Fibroblast of lung (primary cell): ENCODE measurements at places on chromosomes 5 and 9.

DNA sequence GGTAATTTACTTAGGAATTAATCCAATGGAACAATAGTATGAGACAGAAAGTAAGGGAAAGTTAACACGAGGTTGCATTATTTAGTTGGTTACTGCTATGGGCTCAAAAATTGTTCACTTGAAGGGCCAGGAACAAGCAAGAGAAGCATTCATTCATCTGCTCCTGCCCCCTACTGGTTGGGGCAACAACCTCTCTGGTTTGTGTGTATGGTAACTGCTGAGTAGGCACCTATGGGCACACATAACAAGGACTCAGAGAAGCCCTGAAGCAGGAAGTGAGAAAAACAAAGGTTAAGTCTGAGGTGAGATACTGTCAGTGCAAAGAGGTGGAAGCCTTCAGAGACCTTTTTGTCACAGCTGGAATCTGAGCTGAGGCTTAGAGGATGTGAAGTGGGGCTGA lies 34.4 kb upstream of the RANBP6 start:
- no peak for DNase-seq

- no peak for DNase-seq
Observed at GRCh38 chr9:133499892-133500270, 21.0 kb upstream of the SLC2A6 start.

DNA sequence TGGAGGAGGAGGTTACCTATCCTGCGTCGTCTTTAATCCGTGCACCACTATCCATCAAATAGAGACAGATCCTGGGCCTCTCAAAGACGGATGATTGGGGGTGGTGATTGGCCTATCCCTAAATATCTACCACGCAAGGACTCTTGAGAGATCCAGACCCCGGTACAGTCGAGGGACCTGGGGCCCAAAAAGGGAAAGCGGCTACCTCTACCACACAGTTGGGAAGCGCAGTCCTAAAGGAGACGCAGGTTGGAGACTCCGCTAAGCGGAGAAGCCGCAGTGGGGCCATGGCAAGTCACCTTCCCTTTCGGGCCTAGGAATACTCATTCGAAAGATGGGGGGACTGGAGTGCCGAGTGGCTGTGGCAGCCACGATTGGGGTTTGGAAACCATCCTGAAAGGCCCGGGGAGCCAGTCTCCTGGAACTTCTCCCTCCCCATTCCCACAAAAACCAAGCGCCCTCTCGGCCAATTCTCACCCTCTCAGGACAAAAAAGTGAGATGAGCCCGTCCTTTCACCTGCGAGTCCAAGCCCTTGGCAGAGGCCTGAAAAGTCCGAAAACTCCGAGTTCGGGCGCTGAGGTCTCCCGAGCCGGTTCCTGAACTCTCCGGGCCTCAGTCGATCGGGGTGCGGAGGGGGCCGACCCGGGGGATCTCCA lies 499 bp upstream of the FOXE1 start:
- DNase-seq = no peak

- DNase-seq = no peak
Observed at GRCh38 chr9:133953976-133954709, 38.0 kb downstream of the VAV2 start.

- no peak for DNase-seq
Observed at GRCh38 chr5:179089502-179089901, 29.3 kb downstream of the ZNF354C start.

GRCh38 chr9:70101265-70101664 lies 57.6 kb downstream of the MAMDC2 start:
- DNase-seq = peak; percentile 42

GRCh38 chr5:98535901-98536300 lies 237.6 kb upstream of the RGMB start:
- DNase-seq = no peak

GRCh38 chr9:93437996-93438395 lies 13.5 kb upstream of the FAM120A start:
- no peak for DNase-seq

- no peak for DNase-seq
Observed at GRCh38 chr5:154541553-154541952, 63.5 kb upstream of the HAND1 start.

DNA sequence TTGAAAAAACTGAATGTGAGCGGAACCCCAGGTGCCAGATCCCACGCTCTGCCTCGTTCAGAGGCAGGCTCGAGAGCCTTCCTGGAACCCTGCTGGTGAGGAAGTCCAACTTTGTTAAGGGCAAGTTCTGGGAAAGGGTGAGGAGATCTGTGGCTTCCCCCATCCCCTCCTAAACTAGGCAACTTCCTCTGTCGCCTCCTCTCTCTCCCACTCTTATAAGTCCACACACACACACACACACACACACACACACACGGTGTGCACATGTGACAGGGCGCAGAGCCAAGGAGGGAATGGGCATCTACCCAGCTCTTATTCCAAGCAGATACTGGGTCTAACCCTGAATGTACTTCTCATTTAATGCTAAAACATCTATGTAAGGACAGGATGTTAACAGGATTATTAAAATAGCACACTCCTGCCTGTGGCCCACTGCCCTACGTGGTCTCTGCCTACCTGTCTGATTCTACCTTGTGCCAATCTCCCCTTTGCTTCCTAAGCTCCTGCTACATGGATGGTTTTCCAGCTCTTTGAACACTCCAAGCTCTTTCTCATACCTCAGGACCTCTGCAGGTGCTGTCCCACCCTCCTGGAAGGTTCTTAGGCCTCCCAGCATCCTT lies 72.4 kb upstream of the FBXW11 start:
- peak; percentile 20 for DNase-seq

DNA sequence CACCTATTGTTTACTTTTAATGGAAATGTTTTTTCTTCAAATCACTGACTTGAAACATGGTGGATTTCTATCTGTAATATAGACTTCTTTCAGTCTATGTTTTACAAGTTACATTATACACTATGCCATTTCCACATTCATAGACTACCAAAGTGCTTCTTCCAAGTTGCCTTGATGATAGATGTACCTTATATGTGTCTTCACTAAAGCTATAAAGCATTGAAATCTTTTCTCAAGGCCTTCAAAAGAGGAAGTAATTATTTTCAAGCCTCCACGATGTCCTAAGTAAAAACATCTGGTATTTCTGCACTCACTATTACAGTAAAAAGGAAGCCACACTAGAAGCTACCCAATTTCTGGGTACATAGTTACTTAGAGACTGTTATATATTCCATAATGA lies 113.3 kb downstream of the FGF10 start:
- peak; percentile 3 for DNase-seq

DNA sequence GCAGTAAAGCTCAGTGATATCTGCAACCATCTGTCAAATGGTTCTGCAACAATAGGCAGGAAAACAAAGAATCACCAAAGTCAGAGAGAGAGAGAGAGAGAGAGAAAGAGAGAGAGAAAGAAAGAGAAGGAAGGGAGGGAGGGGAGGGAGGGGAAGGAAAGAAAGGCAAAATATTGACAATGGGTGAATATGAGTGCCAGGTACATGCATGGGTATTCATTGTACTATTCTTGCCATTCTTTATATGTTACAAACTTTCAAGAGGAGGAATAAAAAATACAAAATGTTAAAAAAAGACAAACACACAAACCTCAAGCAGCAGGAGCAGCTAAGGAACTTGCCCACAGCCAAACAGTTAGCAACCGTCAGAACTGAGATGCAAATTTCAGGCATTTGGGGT lies 350.8 kb upstream of the RFX3 start:
- DNase-seq = no peak

DNA sequence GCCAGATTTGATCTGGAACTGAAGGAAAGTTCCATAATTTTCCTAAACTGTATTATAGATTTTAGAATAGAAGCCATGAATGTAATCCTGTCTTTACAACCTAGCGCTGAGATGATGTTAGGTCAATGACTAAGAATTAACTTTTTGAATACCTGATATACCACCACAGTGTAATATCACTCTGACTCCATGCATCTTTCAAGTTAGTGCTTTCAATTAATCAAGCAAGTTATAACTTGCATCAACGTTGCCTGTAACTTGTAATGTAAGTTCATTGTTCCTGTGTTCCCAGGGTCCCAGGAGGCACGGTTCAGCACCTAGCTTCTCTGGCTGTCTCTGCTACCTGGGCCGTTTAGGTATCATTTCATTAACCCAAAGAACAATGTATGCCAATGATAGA lies 139.3 kb downstream of the CSNK1G3 start:
- DNase-seq = no peak

- no peak for DNase-seq
Observed at GRCh38 chr9:72843520-72844439, 109.1 kb downstream of the ALDH1A1 start.

GRCh38 chr9:116422119-116422979 lies 264.8 kb upstream of the TRIM32 start:
- DNase-seq = no peak

- no peak for DNase-seq
Observed at GRCh38 chr5:540906-541538, 16.8 kb upstream of the SLC9A3 start.

DNA sequence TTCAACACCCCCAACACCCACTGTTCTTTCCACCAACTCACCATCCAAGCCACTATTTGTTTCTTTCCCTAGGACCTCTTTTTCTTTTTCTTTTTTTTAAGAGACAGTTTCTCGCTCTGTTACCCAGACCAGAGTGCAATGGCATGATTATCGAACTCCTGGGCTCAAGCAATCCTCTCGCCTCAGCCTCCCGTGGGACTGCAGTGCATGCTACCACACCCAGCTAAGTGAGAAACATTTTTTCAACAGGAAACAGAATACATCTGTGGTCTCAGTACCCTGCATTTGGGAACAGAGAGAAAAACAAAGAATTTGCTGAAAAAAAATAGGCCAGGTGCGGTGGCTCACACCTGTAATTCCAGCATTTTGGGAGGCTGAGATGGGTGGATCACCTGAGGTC lies 24.6 kb downstream of the B4GALT1 start:
- DNase-seq = no peak

DNA sequence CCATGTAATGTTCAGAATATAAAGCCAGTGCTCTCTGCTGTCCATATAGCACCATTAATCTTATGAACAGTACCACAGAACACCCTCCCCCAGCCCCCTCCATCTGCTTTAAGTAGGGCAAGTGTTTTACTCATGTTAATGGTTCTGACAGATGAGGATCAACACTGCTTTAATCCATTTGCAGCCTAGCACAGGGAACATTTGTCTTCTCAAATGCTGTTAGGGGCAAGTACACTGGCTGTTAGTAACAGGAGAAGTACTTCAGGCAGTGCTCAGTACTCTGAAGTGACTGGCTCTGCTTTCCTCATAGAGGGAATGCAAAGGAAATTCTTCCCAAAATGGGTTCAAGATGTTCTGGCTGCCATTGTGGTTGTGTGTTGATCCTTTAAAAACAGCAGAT lies 202.6 kb downstream of the DCP2 start:
- DNase-seq = no peak

DNA sequence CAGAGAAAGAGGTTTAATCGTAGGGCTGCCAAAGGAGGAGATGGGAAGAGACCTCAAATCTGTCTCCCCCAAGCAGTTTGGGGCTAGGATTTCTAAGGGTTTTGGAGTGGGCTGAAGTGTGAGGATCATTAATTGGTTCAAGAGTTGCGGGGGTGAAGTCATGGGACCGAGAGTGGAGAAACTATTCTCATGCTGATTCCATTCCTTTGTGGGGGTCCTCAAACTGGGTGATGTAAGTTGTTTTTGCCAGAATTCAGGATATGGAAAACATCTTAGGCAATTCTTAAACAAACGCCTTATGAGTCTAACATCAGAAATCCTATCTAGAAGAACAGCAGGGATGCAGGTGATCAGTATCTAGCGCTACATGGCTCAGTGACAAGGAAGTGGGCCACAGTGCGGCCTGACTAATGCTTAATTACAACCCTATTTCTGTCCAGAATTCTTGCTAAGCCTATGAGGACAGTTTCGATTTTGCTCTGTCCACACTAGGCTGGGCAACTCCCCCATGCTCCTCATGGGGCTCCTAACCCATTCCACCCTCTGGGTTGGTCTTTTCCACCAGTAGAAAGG lies 27.7 kb upstream of the TRIO start:
- no peak for DNase-seq

GRCh38 chr9:2657427-2657826 lies 35.8 kb downstream of the VLDLR start:
- no peak for DNase-seq

GRCh38 chr5:93072831-93073459 lies 508.1 kb downstream of the NR2F1-AS1 start:
- peak; percentile 63 for DNase-seq

GRCh38 chr5:31887556-31887955 lies 248.6 kb downstream of the PDZD2 start:
- DNase-seq = no peak

GRCh38 chr9:19587678-19588077 lies 178.9 kb downstream of the ACER2 start:
- no peak for DNase-seq

GRCh38 chr9:81687521-81688261 lies 1.7 kb downstream of the TLE1 start:
- DNase-seq = peak; percentile 42

- DNase-seq = peak; percentile 78
Observed at GRCh38 chr5:181181650-181182565, 23.1 kb downstream of the TRIM7 start.

DNA sequence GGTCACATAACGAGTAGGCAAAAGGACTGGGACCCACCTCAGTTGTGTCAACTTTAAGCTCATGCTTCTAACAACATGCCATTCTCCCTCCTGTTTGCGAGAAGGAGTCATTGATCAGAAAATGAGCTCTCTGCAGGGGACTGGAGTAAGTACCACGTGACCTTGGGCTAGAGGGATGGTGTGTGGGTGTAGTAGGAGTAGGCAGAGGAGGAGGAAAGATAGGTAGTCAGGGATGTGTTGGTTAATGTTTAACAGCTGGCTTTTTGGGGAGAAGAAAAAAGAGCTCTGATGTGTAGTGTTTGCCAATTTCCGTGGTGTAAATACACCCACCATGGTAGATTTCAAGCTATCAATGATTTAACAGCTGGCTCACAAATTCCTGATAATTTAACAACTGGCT lies 160.3 kb upstream of the TBC1D2 start:
- no peak for DNase-seq

GRCh38 chr9:93172666-93173364 lies 11.1 kb upstream of the WNK2 start:
- no peak for DNase-seq

- DNase-seq = no peak
Observed at GRCh38 chr5:4196744-4197143, 601.1 kb downstream of the IRX1 start.
